LNCaP clone FGC (cell line): ENCODE measurements at places on chromosomes 1 and 21.

GRCh38 chr1:205111354-205111753, 10.4 kb downstream of the RBBP5 start:
- no peak for DNase-seq

DNA sequence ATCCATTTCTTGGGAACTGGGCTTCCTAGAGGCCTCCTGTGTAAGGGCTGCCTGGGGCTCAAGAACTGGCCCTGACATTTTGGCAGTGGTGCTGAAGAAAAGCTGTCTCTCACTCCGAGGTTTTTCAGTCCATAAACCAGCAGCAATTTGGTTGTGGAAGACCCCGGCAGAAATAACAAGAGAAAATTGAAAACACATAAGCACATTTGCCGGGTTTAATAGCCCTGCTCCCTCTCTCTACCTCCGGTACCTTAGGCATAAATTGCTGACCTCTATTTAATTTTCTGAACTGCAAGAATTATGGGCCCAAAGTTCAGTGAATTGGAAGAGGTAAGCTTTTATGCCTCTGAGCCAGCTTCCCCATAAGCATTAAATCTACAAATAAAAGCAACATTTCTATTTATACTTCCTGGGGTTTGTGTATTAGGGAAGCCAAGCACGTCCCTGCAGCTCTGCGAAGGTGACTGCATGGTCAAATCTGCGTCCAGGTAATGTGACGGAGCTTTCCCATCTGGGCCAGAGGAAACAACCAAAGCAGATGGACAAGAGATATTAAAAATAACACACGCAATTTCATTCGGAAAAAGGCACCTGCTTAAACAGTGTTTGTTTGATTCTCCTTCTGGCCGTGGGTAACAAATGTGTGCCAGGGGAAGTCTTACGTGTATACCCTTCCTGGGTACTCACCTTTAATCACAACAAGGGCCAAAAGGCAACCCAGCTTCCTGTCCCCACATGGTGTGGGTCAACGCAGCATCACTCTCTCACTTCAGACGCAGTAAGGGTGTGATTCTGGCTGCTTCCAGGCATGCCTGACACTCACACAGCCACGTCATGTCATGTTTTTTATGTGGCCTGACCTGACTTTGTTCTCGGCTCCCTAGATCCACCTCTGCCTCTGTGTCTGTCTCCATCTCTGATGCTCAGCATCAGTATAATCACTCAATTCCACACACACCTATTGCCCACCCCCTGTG, 69.2 kb downstream of the PAPPA2 start:
- no peak for DNase-seq

DNA sequence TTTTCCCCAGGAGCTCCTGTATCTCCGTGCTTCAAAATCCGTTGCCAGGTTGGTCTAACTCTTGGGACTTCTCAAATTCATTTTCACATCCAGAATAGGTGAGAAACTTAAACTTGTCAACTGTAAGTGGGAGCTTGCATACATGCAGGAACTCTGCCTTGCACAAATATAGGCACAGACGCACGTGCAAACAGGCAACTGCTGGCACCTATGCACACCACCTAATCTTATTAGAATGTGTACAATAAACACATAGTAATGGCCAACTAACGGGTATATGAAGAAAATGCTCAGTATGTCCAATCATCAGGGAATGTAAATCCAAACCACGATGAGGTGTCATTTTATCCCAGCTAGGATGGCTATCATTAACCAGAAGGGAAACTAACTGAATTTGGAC, 22.6 kb upstream of the FCGR2A start:
- no peak for DNase-seq

- no peak for DNase-seq
These were observed 1.4 kb downstream of the SLC9A1 start for GRCh38 chr1:27153549-27153886.

DNA sequence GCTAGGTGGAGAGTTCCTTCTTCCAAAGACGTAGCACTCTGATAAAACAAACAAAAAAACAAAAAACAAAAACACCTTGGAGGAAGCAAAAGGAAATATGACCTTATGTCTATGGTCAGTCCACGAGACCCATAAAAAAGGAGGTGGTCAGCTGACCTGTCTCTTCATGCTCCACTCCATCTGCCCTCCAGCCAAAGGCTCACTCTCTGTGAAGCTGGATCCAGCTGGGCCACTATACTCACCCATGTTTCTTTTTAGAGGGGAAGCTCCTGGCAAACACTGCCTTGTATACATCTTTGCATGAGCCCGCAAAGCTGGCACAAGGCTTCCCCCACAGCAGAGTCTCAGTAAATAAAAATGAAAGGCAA, 126.1 kb upstream of the CACHD1 start:
- no peak for DNase-seq

DNA sequence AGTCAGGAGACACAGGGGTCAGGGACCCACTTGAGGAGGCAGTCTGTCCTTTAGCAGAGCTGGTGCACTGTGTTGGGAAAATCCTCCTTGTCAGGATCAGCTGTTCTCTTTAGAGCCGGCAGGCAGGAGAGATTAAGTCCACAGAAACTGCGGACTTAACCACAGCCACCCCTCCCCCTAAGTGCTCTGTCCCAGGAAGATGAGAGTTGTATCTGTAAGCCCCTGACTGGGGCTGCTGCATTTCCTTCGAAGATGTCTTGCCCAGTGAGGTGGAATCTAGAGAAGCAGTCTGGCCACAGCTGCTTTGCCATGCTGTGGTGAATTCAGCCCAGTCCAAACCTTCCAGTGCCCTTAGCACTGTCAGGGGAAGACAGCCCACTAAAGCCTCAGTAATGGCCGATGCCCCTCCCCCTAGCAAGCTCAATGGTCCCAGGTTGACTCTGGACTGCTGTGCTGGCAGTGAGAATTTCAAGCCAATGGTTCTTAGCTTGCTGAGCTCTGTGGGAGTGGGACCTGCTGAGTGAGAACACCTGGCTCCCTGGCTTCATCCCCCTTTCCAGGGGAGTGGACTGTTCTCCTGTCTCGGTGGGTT, 172.8 kb downstream of the ST6GALNAC3 start:
- no peak for DNase-seq
